ENCODE measurements at places on chromosomes 3 and 15.

DNA sequence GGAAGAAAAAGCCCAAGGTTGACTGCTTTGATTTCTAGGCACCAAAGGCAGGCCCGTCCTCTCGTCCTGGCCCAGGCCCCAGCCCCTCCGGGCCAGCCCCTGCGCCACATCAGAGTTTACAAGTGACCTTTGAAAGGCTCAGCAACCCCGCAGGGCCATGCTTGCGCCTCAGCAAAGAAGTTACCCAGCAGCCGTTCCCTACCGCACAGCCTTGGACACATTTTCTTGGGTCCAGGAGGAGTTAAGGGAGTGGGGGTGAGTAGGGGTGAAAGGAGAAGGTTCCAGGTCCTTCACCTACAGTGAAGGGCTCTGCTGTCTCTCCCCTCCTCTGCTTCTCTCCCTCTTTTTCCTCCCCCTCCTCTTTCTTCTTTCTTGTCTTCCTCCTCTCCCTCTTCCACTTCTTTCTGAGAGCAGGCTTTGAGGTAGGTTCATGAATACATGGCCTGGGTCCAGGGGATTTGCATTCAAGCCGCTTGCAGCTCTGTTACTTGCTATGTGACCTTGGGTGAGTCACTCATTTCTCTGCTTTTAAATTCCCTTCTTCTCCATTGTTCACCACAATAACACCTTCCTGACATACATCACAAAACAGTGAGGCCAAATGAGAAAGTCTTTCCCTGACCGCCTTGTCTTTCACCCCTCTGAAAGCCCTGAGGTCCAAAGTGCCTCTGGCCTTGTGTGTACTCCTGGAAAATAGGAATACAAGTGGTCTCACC lies 223.3 kb upstream of the TPRG1 start:
- no peak for DNase-seq

DNA sequence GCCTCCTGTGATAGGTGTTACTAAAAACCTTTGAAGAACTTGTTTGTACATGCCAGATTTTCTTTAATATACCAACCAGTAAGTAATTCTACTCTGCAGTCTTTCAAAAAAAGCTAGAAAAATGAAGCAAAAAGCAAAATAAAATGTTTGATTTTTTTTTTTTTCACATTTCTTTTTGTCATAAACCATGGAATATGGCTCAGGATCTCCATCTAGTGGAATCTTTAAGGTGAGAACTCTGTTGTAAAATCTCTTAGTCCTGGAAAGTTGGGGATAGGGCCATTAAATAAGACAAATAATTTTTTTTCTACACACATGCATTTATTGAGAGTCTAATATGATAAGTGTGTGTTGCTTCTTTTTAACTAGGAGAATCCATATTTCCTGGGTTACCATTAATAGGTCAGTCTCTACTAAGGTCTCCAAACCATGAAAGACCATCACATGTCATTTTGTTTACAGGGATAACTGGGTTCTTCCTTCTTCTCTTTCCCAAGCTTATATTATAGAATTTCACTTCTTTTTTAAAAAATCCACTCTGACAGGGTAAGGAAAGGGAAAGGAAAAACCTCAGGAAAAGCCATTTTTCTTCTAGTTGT lies 84.6 kb downstream of the SLC9A9 start:
- no peak for DNase-seq

DNA sequence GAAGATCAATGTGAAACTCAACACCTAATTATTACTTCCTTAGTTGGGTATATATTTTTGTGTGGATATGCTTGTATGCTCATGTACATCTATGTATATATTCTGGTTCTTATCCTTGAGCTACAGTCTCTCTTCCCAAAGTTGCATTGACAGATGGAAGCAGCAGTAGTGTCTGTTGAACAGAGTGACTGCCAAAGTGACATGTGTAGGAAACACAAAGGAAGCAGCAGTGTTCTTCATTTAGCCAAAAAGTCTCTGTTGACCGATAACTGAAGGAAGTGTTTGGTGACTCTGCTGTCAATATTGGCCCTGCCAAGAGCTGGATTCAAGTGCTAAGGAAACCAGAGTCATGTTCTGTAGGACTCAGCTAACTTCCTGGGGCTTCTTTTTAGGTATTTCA lies 123.8 kb downstream of the C3orf70 start:
- no peak for DNase-seq

GRCh38 chr15:57445872-57446271 lies 69.6 kb downstream of the CGNL1 start:
- DNase-seq: no peak

DNA sequence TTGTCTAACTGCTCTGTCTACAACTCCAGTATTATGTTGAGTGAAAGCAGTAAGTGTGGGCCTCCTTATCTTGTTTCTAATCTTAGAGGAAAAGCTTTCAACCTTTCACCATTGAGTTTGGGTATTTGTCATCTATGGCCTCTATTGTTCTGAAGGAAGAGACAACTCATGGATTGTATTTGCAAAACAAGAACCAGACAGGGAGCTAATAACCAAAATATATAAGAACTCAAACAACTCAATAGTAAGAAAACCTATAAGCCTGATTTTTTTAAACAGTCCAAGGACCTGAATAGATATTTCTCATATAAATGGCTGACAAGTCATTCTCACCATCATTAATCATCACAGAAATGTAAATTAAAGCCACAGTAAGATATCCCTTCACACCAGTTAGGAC lies 113.0 kb downstream of the TAFA4 start:
- no peak for DNase-seq

DNA sequence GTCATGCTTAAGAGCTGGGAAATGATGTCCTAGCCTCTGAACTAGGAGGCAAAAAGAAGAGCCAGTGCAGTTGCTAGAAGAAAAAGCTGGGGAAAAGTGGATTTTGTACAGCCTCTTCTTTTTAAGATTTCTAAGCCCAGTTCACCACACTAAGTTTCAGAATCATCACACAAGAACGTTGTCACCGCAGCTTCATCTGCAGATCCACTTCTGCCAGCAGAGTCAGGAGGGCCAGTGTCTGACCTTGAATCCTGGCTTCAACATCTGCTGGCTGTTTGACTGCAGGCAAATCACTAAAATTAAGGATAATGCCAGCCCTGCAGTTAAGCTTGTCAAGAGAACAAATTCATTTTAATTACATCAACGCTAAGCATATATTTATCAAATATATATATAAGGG lies 36.2 kb downstream of the HDC start:
- DNase-seq: no peak

GRCh38 chr3:193317682-193318300 lies 60.8 kb downstream of the ATP13A5 start:
- DNase-seq: no peak

DNA sequence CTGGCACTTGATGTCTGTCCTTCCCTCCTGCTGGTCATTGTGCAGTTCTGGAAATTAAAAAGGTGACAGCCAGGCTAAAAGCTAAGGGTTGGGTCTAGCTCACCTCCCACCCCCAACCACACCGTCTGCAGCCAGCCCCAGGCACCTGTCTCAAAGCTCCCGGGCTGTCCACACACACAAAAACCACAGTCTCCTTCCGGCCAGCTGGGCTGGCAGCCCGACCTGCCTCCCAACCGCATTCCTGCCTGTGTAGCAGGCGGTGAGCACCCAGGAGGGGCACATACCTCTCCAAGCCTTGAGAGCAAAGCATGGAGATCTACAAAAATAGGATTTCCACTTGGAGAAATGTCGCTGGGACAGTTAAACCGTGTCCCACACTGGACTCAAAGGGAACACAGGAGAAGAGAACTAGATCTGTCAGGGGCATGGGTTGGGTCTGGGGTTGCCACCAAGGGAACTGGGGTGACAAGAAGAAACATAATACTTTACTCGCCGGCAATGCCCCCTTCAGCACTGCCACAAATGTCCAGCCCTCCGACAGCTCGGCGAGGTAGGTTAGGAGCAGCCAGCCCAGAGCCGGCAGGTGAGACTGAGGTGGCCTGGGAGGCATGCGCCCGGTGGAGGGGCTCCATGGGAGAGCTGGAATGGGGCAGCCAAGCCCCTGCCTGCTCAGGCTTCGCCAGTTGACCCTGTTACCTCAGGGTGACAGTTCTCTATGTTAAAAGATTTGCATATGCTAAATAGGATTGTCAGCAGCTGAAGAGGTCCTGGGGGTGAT lies 52.2 kb downstream of the EXOG start:
- DNase-seq: no peak

DNA sequence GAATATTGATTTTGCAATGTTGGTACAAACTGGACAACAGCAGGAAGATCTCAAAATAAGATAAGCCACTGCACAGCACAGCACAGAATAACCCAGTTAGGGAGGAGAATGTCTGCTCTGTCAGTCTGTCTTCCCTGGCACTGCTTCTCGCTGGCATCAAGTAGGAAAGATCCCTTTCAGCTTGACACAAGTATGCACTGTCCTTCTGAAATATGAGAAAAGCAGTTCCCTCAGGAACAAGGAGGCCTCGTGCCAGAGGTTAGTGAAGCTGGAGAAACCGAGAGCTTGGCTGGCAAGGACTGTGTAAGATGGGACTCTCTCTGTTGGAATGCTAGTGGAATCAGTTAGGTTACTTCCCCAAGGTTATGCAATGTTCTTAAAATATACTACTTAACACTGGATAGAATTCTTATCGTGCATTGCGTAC lies 59.1 kb downstream of the FMN1 start:
- DNase-seq: no peak

DNA sequence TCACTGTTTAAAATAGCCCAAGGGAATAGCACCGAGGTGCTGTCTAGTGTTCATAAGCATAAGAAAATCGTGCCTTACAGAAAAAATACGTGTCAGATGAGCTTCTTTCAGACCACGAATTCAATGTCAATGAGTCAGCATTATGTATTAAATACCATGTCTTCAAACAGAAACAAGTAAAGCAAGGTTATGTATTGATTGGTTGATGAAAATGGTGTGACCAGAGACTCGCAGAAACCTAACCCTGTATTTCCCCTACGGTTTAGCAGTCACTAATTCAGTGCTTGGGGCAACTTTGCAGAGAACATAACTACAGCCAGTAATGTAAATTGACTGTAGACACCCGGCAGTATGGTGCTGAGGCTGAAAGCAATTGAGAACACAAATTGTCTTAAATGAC lies 307.7 kb downstream of the IL5RA start:
- DNase-seq: no peak

GRCh38 chr15:98077186-98077585 lies 116.7 kb downstream of the ARRDC4 start:
- DNase-seq: no peak

- DNase-seq: no peak
Measured at GRCh38 chr3:17938313-17938712, 195.9 kb upstream of the TBC1D5 start.

- DNase-seq: no peak
Measured at GRCh38 chr3:103137830-103138229, 703.0 kb downstream of the ZPLD1 start.

DNA sequence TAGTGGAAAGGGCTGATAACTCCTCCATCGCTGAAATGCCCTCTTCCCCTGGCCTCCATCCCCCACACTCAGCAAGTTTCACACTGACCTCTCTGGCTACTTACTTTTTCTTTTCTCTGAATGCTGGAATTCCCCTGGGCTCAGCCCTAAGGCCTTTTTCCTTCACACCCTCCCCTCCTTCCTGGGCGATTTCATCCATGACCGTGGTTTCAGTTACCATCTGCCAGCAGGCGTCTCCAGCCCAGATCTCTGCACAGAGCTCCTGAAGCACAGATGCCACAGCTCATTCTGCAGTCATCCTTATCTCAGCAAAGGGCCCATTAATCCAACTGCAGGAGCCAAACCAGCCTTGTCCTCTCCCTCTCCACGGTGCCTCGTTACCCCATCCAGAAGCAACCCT lies 114.0 kb downstream of the RFTN1 start:
- DNase-seq: no peak

GRCh38 chr15:34847598-34847997 lies 52.2 kb upstream of the ACTC1 start:
- DNase-seq: no peak

- no peak for DNase-seq
Measured at GRCh38 chr3:129732200-129732876, 125.9 kb upstream of the PLXND1 start.

DNA sequence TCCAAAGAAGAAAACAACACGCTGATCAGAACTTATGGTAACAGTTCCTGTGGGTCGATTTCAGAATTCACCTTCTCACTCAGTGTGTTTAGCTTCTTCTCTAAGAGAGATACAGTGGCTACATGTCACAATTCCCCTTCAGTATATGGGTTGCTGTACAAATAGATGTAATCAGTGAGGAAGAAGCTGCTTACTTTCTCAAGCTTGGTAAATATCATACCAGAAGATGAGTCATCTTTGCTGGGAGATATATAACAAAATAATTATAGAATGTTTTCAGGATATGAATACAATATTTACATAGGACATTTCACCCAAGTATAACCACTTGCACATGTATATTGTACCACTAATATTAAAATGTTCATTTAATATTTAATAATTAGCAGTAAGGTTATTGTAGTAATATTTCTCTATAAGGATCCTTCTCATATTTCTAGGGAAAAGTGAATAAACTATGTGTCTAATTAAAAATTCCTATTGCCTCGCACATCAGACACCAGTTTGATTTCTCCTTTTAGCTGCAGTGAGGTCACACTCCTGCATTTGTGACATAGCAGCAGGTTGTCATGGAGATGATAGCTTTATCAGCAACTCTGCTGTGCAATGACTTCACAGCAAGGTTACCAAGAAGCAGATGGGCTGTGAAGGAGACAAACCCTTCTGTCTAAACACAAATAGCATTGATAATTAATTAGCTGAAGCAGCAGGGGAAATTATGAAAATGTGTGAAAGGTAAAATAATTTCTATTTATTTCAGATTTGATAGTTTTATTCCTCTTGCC lies 211.4 kb downstream of the TUSC7 start:
- DNase-seq: no peak

GRCh38 chr3:69145688-69146087 lies 23.3 kb upstream of the LMOD3 start:
- DNase-seq: no peak

GRCh38 chr3:88149101-88149508 lies 654 bp upstream of the C3orf38 start:
- DNase-seq: no peak

GRCh38 chr3:72269475-72269874 lies 484.5 kb upstream of the PROK2 start:
- DNase-seq: no peak

- peak; percentile 74 for DNase-seq
Measured at GRCh38 chr3:111541911-111542483, at the start of gene CD96. TSS of gene CD96 (plus strand) at chr3:111542197. CDS start at chr3:111542249, 52 bp downstream.

- no peak for DNase-seq
Measured at GRCh38 chr3:125613204-125613603, 17.9 kb upstream of the OSBPL11 start.

GRCh38 chr3:195213639-195214315 lies 57.2 kb downstream of the XXYLT1 start:
- DNase-seq: no peak

- DNase-seq: no peak
Measured at GRCh38 chr3:12484983-12485327, 675 bp downstream of the TSEN2 start.

DNA sequence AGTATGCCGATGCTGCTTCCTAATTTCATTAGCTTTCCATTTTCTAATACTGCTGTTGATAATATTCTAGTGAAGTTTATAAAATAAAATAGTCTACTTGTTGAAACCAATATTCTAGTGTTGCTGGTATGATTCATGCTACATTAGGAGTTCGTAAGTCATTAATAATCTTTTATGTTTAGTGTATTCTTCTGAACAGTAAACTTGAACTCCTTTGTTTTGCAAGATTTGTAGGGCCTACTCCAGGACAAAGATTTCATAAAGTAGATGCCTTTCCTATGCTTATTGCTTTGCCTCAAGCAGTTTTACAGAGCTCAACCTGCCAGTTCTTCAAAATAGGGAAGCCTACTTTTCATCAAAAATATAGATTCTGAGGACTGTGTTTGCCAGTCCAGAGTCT lies 111.5 kb downstream of the RSRC1 start:
- DNase-seq: no peak

GRCh38 chr3:141796081-141796888 lies 33.1 kb downstream of the GRK7 start:
- peak; percentile 70 for DNase-seq

All from activated CD4-positive, alpha-beta T cell treated with anti-CD3 and anti-CD28 coated beads for 4 hours (primary cell).